ENCODE measurements at places on chromosomes 13 and 19. TPM values are rescaled to one million over a fixed set of nuclear protein-coding genes. Genes with fewer than 3 reads are reported as not detected.

LRRC25 gene
- 0.92 TPM for total RNA-seq

SBSN gene
- not detected for total RNA-seq

FAM124A gene
- total RNA-seq = not detected

CGB2 gene
- total RNA-seq = not detected

FCER2 gene
- not detected for total RNA-seq

TSHZ3 gene
- 0.61 TPM for total RNA-seq
